ENCODE measurements at places on chromosomes 4 and X.

- DNase-seq, result no peak
Measured at GRCh38 chr4:80540785-80541469, 205.4 kb downstream of the CFAP299 start.

- no peak for DNase-seq
Measured at GRCh38 chr4:19924761-19925160, 326.9 kb upstream of the SLIT2 start.

DNA sequence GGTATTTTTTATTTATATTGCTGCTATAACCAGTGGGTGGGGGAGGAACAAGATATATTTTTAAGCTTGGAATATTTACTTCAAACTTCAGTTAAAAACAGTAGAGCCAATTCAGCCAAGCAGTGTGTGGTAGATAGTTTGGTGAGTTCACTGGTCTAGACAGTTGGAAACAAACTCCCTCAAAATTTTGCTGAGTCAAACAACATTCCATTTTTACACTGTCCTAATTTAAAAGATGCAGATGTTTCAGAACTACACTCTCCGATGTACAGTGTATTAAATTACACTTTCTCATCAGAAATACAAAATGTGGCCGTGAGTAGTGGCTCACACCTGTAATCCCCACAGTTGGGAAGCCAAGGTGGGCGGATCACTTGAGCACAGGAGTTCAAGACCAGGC is 23.3 kb downstream of the PRKX start:
- no peak for DNase-seq

GRCh38 chrX:20144491-20144890 is 2.9 kb upstream of the EIF1AX start:
- no peak for DNase-seq

DNA sequence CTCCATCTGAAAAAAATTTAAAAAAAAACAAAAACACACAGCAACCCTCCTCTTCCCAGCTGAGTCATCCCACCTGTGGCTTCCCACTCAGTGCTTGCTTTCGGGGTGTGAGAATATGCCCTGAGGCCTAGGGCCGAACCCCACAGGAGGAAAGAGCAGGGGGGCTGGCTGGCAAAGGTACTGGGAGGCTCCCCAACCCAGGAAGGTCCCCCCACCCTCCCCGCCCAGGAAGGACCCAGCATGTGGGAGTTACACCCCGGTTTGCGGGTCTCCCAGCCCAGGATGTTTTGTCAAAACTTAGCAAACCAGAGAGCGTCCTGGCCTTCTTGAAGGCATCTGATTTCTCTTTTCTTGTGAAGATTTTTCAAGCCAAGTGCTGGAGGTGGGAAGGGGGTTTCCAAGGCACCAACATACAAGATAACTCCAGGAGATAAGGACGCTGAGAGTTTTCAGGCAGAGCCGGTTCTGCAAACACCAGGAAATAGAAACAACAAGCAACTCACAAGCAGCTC is 25.7 kb upstream of the CSF2RA start:
- DNase-seq, result no peak

- no peak for DNase-seq
Measured at GRCh38 chr4:140247237-140247636, 93.3 kb upstream of the MAML3 start.

DNA sequence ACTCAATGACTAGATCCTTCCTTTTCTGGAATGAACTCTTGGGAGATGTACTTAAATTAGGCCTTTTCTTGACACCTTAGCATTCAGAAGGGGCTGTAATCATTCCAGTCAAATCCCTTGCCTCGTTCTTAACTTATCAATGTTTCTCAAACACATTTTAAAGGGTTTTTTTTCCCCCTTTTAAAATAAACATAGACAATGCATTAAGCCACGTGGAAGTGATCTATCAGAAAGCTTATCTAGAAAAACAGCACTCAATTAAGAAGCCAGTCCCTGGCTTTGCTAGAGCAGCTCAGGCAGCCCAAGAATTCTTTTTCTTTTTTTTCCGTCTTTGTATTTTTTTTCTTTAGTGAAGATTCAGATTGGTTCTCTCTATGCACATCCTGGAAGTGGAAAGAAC is 118.2 kb downstream of the PCDH7 start:
- DNase-seq, result no peak

- DNase-seq, result no peak
Measured at GRCh38 chr4:88690355-88690754, 7.3 kb downstream of the NAP1L5 start.

DNA sequence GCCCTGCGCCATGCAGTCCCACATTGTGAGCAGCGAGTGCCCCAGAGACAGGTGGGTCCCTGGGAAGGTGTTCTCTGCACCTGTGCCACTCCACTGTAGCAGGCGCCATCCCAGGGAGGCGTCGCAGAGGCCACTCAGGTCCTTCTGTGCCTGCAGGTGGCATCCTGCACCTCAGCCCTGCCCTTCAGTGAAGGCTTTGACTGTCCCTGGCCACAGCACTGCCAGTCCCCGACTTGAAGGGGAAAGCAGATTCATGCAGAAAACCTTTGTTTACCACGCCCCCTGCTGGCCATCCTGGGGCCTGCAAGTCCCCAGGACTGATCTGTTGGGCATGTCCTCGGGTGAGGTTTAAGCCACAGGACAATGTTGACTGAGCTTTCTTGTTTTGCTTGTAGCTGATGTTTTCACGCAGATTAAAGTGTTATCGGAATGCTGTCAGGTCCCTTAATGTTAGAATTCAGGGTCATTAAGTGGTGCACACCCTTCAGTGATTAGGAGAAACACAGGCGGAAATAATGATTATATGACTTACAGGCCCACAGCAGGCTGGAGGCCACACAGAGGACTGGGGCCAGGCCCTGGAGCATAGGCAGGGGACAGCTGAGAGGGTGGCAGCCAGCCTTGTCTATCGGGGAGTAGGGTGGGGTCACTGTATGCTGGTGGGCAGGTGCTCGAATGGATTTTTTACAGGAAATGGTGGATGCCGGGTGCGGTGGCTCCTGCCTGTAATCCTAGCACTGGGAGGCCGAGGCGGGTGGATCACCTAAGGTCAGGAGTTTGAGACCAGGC is 5.0 kb downstream of the TACC3 start:
- peak; percentile 67 for DNase-seq

DNA sequence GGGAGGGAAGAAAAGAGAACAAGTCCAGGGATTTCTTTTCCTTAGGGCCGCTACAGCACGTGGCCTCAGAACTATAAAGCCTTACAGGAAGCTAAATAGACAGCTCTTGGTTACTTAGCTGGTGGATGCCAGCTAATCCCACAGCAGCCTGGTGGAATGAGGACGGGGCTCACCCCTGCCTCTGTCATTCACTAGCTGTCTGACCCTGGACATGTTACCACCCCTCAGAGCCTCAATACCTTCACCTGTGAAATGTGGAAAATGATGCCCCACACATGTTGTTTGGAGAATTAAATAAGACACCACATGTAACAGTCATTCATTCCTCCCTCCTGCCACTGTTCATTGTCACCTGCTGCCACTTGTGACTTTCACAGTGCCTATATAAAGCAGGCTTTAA is 15.7 kb downstream of the CCKAR start:
- no peak for DNase-seq

GRCh38 chr4:10875144-10875799 is 190.7 kb upstream of the CLNK start:
- DNase-seq, result no peak

DNA sequence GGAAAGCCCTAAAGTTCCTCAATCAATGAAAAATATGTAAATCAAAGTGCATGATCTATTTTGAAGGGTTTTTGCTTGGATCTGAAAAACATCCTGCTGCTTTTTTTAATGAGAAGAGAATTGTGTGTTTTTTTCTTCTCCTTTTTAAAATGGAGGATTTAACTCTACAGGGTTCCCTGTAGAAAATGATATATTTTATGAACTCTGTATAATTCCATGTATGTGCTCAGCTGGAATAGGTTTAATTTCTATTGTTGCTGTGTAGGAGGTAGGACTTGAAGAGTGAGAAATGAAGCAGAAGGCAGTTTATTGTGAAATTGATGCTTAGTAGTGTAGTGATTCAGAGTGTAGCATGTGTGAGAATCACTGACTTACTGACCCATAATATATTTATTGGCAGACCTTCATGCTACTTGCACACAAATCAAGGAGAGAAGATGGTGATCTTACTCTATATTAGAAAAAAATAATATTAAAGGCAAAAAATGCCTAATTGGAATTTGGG is 286.8 kb upstream of the FSTL5 start:
- DNase-seq, result no peak

- DNase-seq, result peak; percentile 71
Measured at GRCh38 chrX:11758400-11759171, 549 bp downstream of the MSL3 start.

DNA sequence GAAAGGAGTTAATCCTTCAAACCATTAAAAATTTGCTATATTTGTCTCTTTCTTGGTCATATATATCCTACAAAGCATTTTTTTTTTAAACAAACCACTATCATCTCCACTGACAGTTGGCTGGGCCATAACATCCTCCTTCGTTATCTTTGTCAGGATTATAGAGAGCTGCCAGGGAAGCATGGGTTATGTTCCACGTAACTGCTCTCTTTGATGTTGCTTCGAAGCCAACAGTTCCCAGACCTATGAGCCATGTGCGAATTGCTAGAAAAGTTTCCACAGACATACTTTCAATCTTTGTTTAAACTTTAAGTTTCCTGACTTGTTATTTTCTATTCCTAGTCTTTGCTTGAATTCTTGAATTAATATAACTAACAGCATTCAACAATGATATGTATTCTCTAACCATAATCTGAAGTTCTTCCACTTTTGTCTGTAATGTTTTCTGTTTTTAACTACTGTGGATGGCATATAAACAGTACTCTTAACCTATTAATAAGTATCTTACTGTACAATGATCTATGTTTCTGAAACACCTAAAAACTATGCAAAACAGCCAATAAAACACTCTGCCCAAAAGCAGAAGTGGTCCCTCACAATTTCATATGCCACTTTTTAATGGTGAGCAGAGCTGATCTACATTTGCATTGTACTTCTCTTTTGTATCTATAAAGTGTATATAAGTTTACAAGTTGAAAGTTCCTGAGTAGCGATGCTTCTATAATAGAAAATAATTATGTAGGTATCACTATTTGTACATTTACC is 37.9 kb downstream of the EREG start:
- no peak for DNase-seq

- no peak for DNase-seq
Measured at GRCh38 chrX:39336671-39337311, 535.5 kb downstream of the MID1IP1 start.

- DNase-seq, result no peak
Measured at GRCh38 chr4:38354872-38355271, 309.1 kb upstream of the KLF3 start.

DNA sequence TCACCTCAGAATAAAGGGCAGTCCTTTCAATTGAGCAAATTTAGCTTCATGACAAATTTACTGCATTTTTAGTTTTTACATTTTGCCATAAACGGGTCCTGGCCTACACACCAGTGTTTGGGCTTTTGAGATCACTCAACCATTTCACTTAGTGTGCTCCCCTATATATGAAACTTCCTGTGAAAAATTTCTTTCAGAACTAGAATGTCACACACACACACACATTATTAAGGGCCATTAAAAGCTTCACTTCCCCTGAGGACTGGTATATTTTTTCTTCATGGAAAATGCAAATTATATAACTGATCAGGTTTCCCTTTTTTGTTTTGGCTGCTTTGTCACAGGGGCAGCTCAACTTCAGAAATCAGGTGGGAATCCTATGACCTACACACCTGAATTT is 206.5 kb downstream of the ENOX2 start:
- DNase-seq, result no peak

GRCh38 chr4:70640192-70640591 is 11.6 kb downstream of the ENAM start:
- no peak for DNase-seq

DNA sequence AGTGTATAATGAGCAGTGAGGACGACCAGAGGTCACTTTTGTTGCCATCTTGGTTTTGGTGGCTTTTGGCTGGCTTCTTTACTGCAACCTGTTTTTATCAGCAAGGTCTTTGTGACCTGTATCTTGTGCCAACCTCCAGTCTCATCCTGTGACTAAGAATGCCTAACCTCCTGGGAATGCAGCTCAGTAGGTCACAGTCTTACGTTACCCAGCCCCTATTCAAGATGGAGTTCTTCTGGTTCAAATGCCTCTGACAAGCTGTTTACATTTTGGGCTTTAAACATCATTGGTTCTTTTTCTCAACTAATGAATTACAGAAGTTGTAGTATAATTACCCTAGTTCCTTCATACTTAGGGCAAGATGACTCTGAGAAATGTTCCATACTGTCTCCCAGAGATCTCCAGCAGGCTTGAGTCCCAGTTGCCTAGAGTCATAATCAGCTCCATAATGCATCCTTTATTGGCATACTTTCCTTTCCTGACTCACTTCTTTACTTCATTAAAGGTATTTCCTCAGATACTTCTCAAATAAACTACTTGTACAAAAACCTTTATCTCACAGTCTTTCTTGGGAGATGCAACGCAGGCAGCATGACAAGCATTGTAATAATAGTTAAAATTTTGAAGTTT is 136.5 kb downstream of the KDM6A start:
- no peak for DNase-seq

DNA sequence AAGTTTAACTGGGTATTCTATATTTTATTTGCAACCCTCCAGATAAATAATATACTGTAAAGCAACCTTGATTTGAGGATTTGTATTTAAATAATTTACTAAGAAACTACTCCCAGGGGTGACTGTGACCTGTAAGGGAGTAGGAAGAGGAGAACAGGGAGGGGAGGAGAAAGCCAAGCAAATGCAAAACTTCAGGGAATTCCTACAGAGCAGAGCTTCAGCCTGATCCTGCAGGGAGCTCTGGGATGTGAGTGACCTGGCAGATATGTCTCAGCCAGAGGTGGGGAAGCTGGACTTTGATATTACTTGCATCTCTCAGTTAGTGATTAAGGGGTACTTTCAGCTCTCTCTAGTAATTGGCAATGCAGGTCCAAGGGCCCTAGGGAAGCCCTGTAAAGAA is 302.0 kb downstream of the FRMPD4 start:
- DNase-seq, result no peak

DNA sequence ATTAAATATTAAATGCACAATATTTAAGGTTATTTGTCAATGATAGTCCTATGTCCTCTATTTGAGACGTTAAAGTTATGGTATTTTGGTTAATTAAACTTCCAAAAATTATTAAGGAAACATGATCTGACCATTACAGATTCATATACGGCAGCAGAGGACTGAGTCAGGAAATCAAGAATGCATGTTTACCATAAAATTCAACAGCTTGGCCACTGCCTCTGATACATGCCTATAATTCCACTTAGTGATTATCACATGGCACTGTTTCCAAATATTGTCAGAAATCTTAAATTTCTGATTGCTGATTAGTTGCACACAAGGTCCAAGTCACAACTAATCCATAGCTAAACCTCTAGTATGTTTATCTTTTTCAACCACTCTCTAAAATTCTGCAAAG is 232.2 kb upstream of the UGT8 start:
- DNase-seq, result no peak

DNA sequence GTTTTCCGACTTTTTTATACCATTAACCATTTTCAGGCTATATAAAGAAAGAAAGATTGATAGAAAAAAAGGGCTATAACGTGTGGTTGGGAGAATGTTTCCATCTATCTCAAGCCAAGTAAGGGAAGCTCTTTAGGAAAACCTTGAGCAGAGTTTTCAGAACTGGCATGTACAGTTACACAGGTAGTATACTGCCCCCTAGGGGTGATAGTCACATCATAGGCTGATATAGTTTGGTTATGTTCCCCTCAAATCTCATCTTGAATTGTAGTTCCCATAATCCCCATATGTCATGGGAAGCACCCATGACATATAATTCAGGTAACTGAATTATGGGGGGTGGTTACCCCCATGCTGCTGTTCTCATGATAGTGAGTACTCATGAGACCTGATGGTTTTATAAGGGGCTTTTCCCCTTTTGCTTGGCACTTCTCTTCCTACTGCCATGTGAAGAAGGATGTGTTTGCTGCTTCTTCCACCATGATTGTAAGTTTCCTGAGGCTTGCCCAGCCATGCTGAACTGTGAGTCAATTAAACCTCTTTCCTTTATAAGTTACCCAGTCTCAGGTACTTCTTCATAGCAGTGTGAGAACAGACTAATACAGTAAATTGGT is 186.8 kb downstream of the TMA16 start:
- DNase-seq, result no peak

Measured in nucleus accumbens (tissue), 56 donors.